ENCODE measurements at places on chromosomes 12 and 14.

DNA sequence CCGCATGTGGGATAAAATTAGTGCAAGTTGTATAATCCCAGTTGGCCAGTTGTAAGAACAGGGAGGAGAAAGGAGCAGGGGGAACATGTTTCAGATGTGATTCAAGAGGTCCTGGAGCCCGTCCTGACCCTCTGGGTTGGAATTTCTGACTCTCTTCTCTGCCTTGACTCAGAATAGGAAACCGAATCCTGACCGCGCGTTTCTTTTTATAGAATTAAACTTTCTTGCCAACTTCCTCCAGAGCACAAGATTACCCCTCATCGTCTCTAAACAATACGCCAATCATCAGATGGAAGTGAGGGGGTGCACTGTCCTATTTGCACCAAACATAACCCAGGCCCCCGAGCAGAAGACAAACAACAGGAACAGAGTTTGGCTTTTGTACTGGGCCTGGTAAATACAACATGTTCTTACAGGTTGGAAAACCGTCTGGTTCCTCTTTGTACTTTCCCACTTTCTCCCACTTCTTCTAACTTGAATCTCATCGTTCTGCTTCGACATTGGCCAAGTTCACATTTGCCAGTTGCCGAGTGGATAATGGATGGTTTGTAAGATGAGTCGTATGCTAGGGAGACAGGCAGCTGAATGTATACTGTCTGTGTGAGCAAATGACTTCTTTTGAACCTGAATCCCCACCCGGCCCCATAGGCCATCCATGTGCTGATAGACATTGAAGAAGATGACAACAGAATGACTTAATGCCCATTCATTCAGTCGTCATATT, 42.6 kb upstream of the MED13L start:
- no peak for DNase-seq

GRCh38 chr12:11677752-11678151, 28.3 kb downstream of the ETV6 start:
- DNase-seq = no peak

DNA sequence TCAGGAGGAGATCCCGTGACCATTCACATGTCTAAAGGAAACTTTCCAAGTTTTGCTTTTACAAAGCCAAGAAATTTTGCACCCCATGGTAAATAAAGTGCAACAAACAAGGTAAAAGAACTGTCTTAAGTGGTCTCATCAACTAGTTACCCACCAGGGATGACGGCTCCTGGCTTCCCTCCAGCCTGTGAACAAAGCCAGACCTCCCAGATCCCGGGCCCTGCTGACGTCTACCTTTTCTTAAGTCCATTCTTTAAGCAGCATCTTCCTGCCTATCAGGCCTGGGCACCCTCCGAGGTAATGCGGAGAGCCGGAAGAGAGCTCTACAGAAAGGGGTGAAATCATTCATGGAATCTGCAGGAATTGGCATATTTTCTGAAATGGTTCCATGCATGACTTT, 58.0 kb upstream of the DAAM1 start:
- DNase-seq = no peak

GRCh38 chr12:117292688-117293087, 68.7 kb downstream of the NOS1 start:
- DNase-seq = no peak

DNA sequence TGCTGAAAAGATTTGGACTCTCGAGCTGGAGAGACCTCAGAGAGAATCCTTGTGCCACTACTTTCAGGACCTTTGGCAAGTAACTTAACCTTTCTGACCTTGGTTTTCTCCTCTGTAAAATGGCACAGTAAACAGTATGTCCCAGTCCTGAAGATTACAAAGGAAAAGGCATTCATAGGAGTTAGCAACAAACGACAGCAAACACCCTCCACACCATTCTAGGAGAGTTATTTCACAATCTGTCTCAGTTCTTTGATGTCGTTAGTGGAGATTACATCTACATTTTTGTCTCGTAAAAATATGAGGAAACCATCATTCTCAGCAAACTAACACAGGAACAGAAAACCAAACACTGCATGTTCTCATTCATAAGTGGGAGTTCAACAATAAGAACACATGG, 205.7 kb downstream of the ITPR2 start:
- DNase-seq = no peak

Measured in liver (tissue), 10 donors.